ENCODE measurements at places on chromosomes 12 and 14.

DNA sequence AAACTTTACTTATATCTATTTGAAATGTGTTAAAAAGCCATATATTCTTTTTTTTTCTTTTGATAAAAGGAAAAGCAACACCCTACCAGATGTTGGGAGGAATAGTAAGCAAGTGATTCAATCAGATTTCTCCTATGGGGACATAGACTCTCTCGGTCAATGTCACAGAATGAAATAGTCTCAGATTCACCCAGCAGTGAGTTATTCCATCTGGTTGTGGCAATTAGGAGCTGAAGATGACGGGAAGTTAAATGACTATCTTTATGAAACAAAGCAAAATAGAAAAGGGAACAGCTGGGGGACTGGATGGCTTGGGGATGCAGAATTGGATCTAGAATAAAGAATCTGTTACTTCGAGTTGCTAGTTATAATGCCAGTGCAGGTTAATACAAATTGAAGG, 857.0 kb downstream of the NRXN3 start:
- DNase-seq: no peak

GRCh38 chr12:54890339-54890738, 36.0 kb downstream of the MUCL1 start:
- DNase-seq: no peak

DNA sequence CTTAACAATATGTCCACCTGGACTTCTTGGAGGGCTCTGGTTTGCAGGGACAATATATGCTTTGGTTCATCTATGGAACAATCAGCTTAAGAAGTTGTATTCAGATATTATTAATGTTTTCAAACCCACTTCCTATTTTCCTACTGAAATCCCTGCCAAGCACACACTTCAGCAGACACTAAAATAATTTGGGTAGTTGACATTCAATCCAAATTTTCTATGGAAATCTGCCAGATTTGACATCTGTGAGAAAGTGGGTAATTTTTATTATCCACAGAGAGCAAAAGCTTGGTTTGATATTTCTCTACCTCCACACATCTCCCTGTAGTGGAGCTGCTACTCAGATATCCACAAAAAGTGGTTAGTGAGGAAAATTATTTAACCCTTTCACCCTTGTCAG, 378.8 kb upstream of the SOX5 start:
- DNase-seq: no peak

GRCh38 chr12:51051787-51052186, 3.7 kb downstream of the LETMD1 start:
- DNase-seq: no peak

DNA sequence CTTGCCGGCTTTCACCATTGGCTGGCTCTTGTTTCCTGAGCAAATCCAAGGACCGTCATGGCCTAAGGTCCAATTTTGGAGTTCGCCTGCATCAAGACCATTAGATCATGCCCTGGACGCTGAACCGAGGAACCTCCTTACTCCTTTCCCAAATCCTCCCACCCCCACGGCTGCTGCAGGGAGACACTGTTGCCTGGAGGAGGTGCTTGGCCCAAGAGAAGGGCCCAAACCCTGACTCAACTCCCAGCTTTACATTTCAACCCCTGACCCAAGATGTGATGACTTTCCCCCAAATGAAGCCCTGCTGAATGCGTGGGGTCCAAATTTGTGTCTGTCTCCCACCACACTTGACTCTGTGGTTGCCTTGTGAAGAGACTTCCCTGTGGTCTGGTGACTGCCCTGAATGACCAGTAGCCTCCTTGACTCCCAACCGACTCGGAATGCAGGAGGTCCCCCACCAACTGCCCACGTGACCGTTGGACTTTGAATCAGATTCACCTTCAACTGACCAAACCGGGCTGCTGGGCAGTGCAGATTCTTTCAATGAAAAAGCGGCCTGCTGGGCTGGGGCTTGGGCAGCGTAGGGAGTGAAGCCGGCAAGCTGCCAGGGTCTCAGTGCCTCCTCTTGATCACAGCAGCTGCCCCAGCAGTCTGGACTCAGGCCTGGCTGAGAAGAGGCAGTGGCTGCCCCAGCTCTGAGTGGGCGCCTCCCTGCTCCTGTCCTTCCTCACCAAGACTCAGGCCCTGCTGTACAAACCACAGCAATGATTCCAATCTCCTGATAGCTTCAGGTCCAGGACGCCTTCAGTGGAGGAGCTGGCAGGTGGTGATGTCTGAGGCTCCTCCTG, 46.7 kb upstream of the OASL start:
- no peak for DNase-seq

DNA sequence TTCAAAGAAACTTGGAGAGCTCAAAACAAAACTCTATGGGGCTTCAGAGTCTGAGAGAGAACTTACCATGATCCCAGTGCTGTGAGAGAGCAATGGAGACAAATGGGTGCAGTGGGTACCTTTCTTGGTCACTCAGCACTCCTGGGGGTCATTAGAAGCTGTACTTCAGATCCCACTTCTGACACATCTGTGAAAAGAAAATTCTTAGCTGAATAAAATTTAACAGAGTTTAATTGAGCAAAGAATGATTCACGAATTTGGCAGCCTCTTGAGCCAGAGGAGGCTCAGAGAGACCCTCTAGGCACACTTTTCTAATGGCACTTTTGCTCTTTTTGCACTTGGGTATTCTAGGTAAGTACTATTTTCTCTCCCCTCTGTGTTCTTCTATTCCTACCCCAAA, 96.8 kb upstream of the SYT10 start:
- no peak for DNase-seq
